ENCODE measurements at places on chromosomes 4 and X.

GRCh38 chr4:141391771-141392170 is 171.1 kb downstream of the ZNF330 start:
- DNase-seq = no peak

GRCh38 chr4:102596532-102596931 is 95.4 kb downstream of the NFKB1 start:
- no peak for DNase-seq

GRCh38 chr4:37070041-37070440 is 174.5 kb upstream of the NWD2 start:
- no peak for DNase-seq

DNA sequence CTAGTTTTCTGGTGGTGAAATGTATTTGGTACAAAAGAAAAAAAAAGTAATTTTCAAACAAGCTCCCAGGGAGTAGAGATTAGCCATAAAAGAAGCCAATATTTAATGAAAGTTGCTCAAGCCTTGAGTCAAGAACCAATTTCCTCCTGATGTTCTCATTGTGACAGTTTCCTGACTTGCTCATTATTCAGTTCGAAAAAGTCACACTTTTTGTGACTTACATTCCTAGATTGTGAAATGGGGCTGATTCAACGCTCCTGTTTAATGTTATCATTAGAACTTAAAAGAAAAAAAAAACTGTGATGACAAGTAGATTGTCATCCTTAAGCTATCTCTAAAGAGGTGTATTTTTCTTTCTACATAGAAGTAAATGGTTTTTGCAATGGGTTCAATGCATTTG is 122.6 kb upstream of the BMPR1B start:
- no peak for DNase-seq

DNA sequence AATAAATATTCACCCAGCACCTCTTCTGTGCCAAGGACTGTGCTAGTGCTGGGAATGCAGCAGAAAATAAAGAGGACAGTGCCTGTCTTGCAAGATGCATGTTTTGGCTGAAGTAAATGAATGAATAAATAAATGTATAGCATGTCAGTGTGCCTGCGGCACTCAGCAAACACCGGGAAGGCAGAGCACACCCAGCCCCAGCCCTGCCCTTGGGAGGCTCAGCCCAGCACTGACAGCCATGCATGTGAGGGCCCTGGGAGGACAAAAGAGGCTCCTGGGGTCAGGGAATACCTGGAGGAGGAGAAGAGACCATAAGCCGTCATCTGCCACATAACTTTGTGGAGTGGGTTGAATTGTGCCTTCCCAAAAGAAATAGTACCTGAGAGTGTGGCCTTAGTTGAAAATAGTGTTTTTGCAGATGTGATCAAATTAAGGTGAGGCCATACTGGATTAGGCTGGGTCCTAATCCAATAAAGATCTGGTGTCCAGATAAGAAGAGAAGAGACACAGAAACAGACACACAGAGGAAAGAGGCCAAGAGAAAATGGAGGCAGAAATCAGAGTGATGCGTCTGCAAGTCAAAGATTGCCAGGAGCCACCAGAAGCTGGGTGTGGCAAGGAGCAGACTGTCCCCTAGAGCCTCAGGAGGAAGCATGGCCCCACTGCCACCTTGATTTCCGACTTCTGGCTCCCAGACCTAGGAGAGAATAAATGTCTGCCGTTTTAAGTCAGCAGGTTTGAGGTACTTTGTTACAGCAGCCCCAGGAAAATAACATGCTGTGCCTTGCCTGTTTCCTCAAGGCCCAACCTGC is 16.3 kb downstream of the C4orf50 start:
- no peak for DNase-seq

- DNase-seq = no peak
These were observed 98.4 kb upstream of the TENM3 start for GRCh38 chr4:182144626-182145333.

All from glomerular endothelial cell (primary cell).